ENCODE measurements at places on chromosomes 13 and 19.

GRCh38 chr19:43620061-43621001, 902 bp upstream of the ZNF428 start:
- no peak for DNase-seq

GRCh38 chr13:53474878-53475277, 446.3 kb downstream of the OLFM4 start:
- no peak for DNase-seq

GRCh38 chr13:33817513-33817900, 442 bp upstream of the RFC3 start:
- DNase-seq: no peak

DNA sequence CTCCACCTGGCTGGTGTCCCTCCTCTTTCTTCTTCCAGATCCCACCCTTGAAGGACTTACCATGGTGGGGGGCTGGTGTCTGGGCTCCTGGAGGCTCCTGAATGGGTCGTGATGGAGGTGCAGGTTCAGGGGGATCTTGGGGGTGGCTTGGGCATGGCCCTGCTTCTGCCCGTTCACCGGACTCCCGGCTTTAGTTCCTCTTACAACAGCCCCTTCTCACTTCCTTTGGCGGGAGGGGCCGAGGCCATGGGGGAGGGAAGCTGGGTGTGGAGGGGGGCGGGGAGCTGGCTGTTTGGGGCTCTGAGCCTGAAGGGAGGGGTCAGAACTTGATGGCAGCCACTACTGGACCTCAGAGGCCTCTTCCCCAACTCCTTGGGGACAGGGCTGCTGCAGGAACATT, at the start of gene MYO1F:
Gene MYO1F, minus strand, starts transcription at position 196 of the 400 bp plus-strand sequence. Its CDS starts 133 bp downstream, at position 63.
- peak; percentile 76 for DNase-seq

DNA sequence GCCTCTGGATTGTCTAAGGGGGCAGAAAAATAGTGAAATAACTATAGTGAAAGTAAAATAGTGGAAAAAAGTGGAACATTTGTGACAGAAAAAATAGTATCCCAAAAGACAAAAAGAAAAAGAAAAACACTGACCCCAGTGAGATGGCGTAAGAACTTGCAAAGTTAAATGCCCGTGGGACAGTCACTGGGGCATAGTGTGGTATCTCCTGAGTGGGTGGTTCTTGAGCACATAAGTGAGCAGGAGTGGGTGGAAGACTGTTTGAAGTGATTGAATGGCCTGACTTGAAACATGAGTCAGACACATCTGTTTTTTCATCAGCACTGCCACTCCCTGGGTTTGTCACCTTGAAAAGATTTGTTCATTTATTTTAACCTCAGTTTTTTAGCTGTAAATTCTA, 2.5 kb downstream of the ZNF430 start:
- DNase-seq: no peak

GRCh38 chr13:85230691-85231093, 568.5 kb downstream of the SLITRK6 start:
- DNase-seq: no peak

- DNase-seq: peak; percentile 61
Measured at GRCh38 chr13:42991898-42992763, at the start of gene EPSTI1. Gene EPSTI1 (minus strand): TSS chr13:42992241. CDS start chr13:42992165, 76 bp downstream.
